GOT3 (cell line): ENCODE measurements at places on chromosomes 1 and 21.

DNA sequence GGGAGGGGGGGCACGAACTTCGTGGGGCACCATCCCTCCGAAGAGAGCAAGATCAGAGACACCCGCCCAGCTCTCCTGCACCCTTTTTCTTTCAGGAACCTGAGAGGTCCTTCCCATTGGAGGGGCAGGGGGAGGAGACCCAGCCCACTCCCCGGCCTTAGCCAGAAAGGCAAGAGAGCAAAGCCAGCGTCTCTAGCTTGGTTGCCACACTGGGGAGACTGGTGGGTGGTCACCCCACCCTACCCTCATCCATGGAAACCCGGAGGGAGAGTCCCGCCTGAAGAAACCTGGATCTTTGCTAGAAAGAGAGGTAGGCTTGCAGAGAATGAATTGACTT is 246 bp downstream of the ATP2B4 start:
- no peak for DNase-seq

DNA sequence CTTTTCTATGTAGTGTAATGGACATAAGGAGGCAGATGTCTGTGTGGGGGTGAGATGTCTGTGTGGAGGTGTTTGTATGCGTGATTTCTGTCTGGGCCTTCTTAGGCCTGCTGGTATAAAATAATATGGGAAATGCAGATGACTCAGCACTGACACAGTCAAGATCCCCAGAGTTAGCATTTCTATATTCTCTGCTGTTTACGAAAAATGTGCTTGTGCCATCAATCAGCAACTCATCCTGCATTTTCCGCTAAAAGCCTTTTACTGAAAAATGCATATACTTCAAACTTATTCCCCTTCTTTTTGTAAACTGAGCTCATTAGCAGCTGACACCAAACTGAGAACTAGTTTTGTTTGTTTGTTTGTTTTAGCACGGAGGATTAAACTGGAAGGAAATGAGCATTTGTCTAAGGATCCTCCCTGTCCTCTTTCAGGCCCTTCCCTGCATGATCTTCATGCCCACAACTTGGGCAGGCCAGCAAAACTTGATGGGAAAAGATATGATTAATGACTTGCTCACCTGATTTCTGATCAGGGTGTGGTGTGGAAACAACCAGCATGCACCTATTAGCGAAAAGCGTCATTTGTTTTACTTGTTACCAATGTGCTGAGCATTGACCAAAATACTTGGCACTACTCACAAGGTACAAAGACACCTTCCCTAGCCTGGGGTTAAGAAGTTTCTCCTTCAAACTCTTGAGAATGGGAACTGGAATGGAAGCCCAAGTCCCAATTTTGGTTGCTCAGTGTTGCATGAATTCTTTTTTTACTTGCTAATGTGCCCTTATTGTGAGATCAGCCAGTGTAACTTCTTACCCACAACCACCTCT is 77.4 kb downstream of the NDUFS5 start:
- no peak for DNase-seq

GRCh38 chr1:174165471-174166137 is 6.3 kb downstream of the RABGAP1L start:
- no peak for DNase-seq

GRCh38 chr1:90621986-90622385 is 95.1 kb downstream of the BARHL2 start:
- no peak for DNase-seq

DNA sequence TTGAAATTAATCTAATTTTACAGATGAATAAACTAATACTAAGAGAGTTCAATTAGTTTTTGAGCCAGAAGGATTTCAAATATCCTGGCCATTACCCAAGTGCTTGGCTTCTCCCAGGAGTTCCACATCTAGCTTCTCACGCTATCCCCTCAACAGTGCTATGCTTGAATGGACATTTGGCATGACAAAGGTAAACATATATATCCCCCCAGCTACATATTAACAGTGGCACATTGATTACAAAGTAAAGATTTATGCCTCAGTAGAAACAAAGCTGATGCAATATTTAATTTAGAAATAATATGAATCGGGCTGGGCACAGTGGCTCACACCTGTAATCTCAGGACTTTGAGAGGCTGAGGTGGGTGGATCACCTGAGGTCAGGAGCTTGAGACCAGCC is 434.6 kb upstream of the PRMT6 start:
- no peak for DNase-seq

DNA sequence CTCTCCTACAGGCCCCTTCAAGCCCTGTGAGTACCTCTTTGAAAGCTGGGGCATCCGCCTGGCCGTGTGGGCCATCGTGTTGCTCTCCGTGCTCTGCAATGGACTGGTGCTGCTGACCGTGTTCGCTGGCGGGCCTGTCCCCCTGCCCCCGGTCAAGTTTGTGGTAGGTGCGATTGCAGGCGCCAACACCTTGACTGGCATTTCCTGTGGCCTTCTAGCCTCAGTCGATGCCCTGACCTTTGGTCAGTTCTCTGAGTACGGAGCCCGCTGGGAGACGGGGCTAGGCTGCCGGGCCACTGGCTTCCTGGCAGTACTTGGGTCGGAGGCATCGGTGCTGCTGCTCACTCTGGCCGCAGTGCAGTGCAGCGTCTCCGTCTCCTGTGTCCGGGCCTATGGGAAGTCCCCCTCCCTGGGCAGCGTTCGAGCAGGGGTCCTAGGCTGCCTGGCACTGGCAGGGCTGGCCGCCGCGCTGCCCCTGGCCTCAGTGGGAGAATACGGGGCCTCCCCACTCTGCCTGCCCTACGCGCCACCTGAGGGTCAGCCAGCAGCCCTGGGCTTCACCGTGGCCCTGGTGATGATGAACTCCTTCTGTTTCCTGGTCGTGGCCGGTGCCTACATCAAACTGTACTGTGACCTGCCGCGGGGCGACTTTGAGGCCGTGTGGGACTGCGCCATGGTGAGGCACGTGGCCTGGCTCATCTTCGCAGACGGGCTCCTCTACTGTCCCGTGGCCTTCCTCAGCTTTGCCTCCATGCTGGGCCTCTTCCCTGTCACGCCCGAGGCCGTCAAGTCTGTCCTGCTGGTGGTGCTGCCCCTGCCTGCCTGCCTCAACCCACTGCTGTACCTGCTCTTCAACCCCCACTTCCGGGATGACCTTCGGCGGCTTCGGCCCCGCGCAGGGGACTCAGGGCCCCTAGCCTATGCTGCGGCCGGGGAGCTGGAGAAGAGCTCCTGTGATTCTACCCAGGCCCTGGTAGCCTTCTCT is 23.5 kb downstream of the UBE2T start:
- DNase-seq = no peak
